ENCODE measurements at places on chromosomes 1 and 21.

GRCh38 chr1:164796916-164797315 lies 237.9 kb downstream of the PBX1 start:
- DNase-seq, result no peak

DNA sequence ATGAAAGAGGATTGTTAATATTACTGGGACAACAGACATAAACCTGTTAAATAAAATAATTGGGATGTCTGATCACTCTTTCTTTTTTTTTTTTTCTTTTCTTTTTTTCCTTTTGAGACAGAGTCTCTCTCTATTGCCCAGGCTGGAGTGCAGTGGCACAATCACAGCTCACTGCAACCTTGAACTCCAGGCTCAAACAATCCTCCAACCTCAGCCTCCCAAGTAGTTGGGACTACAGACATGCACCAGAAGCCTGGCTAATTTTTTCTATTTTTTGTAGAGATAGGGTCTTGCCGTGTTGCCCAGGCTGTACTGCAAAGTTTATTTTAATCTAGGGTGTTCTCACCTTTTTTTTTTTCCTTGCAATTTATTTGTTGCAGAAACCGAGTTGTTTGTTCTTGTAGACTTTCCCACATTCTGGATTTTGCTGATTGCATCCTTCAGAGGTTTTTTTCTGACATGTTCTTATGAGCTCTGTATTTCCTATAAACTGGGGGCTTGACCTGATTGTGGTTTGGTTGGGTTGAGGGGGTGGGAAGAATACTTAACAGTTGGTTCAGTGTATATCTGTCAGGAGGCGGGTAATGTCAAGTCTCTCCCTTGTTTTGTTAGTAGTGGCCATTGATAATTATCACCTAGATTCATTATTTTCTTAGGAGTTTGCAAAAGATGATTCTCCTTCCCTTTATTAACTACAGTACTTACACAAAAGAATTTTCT lies 125.2 kb downstream of the MAST2 start:
- DNase-seq, result no peak

DNA sequence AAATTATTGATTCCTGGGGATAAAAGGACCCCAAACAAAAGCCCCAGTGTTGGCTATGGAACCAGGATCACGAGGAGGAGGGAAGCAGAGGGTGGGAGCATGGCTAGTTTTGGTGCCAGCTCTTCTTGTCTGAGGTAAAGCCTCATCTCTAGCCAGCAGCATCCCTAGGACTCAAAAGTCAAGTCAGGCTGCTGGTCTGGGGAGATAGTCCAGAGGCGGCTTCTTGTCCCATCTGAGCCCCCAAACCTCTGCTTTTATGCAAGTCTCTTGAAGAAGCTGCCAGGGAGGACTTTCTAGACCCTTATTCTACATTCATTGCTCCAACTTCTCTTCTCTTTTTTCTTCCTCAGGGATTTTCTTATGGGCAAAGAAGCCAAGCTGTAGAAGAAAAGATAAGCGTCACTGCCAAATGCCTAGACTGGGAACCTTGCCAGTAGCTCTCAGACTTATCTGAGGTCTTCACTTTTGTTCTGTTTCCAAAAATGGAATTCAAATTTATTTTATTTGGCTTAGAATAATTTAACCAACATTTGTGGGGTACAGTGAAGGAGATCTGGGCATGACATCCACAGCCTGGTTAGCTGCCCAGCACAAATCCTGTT lies 6.9 kb upstream of the ANKRD35 start:
- no peak for DNase-seq

GRCh38 chr1:31717341-31717740 lies 13.5 kb upstream of the COL16A1 start:
- DNase-seq, result no peak

GRCh38 chr1:196980859-196981258 lies 3.5 kb downstream of the CFHR5 start:
- DNase-seq, result no peak

DNA sequence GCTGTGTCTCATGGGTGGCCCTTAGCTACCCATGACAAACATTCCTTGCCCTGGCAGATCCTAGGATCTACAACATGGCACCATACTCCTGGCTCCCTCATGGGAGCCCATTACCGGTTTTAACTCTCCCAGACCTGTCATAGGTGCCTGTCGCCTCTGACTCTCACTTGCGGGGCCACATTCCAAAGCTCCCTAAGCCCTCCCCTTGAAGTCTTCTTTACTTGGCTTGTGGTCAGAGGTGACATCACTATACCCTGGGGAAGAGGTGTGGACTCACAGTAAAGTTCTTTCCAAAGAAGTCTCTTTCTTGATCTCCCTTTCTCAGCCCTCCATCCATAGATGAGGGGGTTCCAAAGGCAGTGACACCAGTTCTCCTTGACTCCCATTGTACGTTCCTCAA lies 5.4 kb upstream of the SLAMF9 start:
- DNase-seq, result no peak

- no peak for DNase-seq
These were observed 78.2 kb upstream of the F3 start for GRCh38 chr1:94619731-94620130.

DNA sequence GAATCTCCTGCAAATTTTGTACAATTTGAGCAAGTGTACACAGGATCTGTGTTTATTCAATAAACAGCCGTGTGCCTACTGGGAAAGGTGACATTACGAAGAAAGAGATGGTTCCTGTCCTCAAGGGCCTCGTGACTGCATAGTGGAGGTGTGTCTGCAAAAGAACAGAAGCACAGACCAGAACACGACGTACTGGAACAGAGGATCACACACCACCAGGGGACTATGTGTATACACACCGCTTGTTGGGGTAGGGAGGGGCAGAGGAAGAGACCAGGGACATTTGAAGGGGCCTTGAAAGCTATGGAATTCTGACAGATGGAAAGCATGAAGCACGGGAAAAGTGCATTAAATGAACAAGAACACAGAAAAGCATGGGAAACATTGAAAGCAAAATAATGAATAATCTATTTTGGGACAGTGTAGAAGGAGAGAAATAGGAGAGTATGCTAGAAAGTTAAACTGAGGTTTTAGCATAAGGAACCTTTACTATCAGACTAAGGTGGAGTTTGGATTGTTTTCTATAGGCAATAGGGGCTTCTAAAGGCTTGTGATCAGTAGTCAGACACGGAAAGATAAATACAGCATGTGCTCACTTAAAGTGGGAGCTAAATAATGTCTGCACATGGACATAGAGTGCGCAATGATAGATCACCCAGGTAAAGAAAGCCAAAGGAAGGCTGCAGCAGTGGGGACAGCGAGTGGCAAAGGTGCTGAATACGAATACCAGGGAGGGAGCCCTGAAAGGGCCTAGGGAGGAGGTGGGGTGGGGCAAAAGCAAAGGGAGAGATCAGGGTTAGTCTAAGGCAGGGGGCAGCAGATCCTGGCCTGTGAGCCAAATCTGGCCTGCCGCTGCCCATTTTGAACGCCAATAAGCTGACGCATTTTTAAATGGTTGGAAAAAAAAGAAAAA lies 11.0 kb downstream of the JAK1 start:
- DNase-seq, result no peak

DNA sequence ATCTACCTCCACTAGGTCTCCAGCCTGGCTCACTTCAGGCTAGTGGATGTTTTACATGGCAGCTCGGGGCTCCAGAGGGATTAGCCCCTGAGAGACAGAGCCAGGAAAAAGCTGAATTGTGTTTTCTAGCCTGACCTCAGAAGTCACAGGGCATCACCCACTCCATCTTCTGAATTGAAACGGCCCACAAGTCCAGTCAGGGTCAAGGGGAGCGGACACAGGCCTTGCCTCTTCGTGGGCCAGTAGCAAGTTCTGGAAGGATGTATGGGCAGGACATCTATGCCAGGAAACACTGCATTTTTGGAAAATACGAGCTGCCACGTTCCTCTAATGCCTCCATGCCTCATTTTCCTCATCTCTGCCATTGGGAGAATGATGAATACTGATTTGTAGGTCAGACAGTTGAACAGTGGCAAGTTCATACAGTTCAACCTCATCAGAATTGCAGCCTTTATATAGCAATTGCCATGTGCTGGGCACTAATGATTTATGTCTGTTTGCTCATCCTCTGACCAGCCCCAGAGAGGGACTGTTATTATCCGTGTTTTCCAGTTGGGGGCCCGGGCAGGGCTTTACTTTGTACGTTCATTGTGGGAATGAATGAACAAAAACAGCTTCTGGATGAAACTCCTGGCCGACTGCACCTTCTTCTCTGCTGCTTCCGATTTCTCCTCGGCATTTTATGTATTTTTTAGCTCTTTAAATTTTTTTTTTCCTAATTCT lies 23.2 kb upstream of the PCBP3 start:
- no peak for DNase-seq

- no peak for DNase-seq
These were observed 1381.8 kb downstream of the MRPL39 start for GRCh38 chr21:24225431-24225830.

- no peak for DNase-seq
These were observed 27.5 kb upstream of the KDM4A start for GRCh38 chr1:43622471-43622870.

GRCh38 chr1:67256291-67257172 lies 51.1 kb upstream of the IL12RB2 start:
- DNase-seq, result no peak

DNA sequence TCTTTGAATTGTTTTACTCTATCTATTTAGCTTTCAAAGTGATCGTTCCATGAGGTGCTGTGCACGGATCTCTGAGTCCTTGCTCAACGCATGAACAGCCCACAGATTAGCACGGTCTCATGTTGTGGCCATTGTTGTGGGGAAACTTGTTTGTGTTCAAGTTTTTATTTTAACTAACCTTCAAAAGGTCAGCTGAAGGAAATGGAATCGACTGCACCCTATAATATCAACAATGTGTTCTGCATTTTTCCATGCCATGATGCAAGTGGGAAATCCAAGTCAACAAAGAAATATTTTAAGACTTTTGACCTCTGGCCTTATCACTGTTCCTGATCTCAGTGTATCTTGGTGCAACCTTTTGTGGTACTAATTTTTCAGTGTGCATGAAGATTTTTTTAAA lies 6.1 kb downstream of the SH2D1B start:
- no peak for DNase-seq

- DNase-seq, result no peak
These were observed 42.3 kb downstream of the MDM4 start for GRCh38 chr1:204558467-204558866.

DNA sequence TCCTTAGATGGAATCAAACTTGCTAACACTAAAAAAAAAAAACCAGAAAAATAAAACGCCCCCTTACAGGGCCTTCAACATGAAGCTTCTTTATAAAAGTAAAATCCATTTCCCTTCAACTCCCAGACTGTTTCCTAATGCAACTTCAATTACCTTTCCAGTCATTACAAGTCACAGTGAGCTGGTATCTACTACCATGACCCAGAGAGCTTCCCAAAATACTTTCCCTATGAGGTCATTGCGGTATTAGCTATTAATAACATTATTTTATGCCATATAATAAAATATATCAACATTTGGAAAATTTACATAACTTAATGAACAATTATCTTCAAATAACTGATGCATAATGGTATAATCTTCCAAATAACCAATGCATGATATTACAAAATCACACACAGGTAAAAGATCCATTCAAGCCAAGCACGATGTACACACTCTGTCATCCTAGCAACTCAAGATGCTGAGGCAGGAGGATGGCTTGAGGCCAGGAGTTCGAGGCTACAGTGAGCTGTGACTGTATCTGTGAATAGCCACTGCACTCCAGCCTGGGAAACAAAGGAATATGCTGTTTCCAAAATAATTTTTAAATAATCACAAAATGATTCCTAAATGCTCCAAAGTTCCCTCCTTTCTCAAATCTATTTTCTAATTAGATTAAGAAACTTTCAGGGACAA lies 24.1 kb downstream of the EIF4G3 start:
- DNase-seq, result no peak

DNA sequence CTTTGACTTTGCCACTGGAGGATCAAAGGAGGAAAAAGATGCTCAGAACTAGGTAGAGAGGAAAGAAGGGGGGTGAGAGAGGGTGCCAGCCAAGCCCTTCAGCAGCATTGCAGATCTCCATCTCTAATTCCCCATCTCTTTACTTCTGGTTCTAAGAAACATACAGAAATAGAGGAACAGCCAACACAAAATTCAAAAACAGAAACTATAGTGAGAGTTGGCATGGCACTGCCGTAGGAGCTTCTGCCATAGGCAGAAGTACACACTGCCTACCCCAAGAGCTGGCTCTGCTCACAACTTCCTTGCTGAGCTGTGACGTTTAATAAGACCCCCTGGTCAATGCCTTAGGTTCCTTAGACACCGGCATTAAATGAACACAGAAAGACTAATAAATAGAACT lies 26.6 kb upstream of the RPF1 start:
- DNase-seq, result no peak

GRCh38 chr1:89670163-89670562 lies 37.2 kb downstream of the LRRC8C start:
- no peak for DNase-seq

DNA sequence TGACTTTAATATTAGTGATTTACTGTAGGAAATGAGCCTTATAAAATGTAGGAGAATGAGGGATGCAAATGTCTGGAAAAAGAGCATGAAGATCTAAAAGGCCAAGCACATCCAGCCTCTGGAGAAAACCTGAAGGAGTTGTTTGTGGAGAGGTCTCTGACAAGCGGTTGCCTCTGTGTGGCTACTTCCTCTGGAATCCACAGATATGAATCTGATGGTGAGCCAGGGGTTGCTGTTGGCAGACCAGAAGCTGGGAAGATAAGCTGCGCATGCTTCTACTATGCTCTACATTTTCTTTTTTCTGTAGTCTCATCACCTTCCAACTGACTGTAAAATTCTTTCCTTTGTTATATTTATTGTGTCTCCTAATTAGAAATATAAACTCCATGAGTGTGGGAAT lies 248.6 kb downstream of the OLFM3 start:
- no peak for DNase-seq

- DNase-seq, result no peak
These were observed 121.3 kb downstream of the MAST2 start for GRCh38 chr1:45924736-45925135.

DNA sequence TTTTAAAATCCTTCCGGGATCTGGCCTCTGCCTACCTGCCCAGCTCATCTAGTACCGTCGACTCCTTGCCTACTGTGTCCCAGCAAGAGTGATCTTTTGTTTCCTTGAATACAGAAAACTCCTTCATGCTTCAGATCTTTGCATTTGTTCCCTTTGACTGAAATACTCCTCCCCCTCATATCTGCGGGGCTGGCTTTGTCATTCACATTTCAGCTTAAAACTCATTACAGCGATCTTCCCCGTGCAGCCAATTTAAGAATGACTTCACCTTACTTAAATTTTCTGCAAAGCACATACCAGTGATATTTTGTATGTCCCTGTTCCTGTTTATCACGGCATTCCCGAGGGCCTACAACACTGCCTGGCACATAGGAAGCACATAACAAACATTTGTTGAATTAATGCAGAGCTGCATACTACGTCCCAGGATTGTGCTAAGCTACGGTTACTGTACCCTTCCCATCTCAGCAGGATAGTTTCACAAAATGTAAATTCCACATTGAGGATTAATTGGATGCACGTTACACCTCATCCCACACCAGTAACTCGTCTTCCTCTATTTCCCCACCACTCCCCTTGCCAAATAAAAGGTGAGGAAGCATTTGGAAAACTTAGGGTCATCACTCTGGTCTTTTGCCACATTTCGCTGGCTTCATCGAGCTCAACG lies 837 bp upstream of the DESI2 start:
- DNase-seq, result no peak
